ENCODE measurements at places on chromosomes 5 and 9. TPM values are rescaled to one million over a fixed set of nuclear protein-coding genes. Genes with fewer than 3 reads are reported as not detected.

Gene UNC5A
- not detected for total RNA-seq

Gene PCDHGA3
- total RNA-seq: 0.11 TPM

Gene DNM1
- 2.4 TPM for total RNA-seq

Gene SURF4
- total RNA-seq: 393 TPM

Gene FAM81B
- not detected for total RNA-seq

Gene BARHL1
- total RNA-seq: not detected

Gene NME5
- not detected for total RNA-seq

Gene SPINK13
- not detected for total RNA-seq

Gene DBH
- not detected for total RNA-seq

Gene WDR38
- total RNA-seq: not detected

Gene RANBP3L
- total RNA-seq: not detected

Gene HK3
- 0.52 TPM for total RNA-seq

Gene CNTFR
- total RNA-seq: not detected

DNA sequence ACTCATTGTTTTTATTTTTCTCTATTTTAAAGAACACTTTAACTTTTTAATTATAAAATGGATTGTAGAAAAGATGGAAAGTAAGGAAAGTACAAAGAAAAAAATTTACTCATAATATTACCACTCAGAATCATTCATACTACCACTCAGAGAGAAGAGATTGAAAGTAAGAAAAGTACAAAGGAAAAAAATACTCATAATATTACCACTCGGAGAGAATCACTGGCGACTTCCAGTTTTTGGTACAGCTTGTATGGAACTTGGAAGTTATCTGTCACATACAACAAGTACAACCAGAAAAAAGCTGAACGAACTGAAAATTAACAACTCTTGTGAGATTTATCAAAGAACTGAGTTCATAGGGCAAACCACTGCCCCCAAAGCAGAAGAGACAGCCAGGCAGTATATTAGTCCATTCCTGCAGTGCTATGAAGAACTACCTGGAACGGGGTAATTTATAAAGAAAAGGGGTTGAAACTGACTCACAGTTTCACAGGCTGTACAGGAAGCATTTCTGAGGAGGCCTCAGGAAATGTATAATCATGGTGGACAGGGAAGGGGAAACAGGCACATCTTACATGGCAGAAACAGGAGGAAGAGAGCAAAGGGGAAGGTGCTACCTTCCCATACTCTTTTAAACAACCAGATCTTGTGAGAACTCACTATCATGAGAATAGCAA, 183.9 kb downstream of the SMARCA2 start:
- H3K36me3 ChIP-seq: peaks cover 40% of the 10 kb centered on the region
- H3K27me3 ChIP-seq: peaks cover 1% of the 10 kb centered on the region
- H3K4me1 ChIP-seq: peaks cover 5% of the 10 kb centered on the region
- DNase-seq: no peak
- H3K27ac ChIP-seq: peak overlapping the region; percentile 39

GRCh38 chr5:179800696-179801201, 5.9 kb downstream of the MGAT4B start:
- no peaks in the 10 kb centered on the region for H3K27me3 ChIP-seq
- DNase-seq: no peak
- H3K4me3 ChIP-seq: no peak overlapping the region
- H3K4me1 ChIP-seq: peaks cover 35% of the 10 kb centered on the region
- peaks cover 41% of the 10 kb centered on the region for H3K36me3 ChIP-seq

- H3K4me1 ChIP-seq: peaks cover 30% of the 10 kb centered on the region
- no peak overlapping the region for H3K27ac ChIP-seq
- no peaks in the 10 kb centered on the region for H3K36me3 ChIP-seq
- DNase-seq: no peak
Observed at GRCh38 chr5:87113861-87114260, 153.8 kb upstream of the RASA1 start.

DNA sequence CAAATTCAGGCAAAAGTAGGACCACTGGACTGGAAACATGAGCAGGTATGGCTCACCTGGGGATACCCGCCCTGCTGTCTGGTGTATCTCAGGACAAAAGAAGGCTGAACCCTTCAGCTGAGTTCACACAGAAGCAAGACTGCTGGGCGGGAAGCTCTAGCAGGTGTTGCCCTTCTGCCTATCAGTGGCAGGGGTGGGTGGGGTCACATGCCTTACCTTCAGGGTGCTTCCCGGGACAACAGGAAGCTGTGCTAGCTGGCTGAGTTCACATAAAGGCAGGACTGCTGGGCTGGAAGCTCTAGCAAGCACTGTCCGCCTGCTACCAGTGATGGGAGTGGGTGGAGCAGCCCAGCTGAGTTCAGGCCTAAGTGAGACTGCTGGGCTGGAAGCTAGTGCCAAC, 498.8 kb upstream of the ZNF608 start:
- no peak for DNase-seq
- no peaks in the 10 kb centered on the region for H3K4me1 ChIP-seq

DNA sequence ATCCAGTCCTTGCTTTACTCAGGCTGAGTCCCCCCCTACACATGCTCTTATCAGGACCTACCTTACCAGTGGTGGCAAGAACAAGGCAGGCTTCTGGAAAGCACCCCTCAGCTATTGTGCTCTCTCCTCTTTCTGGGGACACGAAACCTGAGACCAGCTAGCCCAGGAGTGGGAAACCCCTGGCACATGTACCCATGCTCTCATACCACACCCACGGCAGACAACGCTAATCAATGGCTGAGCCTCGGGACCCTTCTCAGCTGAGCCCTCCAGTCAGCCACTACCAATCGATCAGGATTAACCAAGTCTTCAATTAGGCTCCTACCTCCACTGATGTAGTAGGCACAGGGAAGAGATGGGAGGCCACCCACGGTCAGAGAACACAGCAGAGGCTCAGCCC, 65.1 kb downstream of the VAV2 start:
- no peaks in the 10 kb centered on the region for H3K27me3 ChIP-seq
- no peak overlapping the region for H3K27ac ChIP-seq
- H3K4me3 ChIP-seq: no peak overlapping the region
- DNase-seq: no peak
- no peaks in the 10 kb centered on the region for H3K4me1 ChIP-seq

GRCh38 chr5:131296213-131296672, 32.4 kb downstream of the CDC42SE2 start:
- DNase-seq: no peak
- H3K4me3 ChIP-seq: no peak overlapping the region
- H3K4me1 ChIP-seq: peaks cover 40% of the 10 kb centered on the region
- H3K27me3 ChIP-seq: no peaks in the 10 kb centered on the region

DNA sequence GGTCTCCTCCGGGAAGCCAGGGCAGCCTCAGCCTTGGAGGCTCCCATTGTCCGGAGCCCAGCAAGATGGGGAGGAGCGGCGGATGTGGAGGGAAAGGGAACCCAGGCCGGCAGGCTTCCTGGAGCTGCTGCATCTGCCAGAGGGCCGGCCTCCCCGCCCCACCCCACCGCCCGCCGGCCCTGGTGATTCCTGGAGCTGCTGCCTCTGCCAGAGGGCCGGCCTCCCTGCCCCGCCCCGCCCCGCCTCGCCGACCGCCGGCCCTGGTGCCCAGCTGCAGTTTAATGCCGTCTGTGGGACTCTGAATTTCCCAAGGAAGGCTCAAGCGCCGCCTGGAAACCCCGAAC, 31.6 kb downstream of the EXD3 start:
- no peak for DNase-seq
- no peak overlapping the region for H3K27ac ChIP-seq
- H3K27me3 ChIP-seq: no peaks in the 10 kb centered on the region
- H3K4me3 ChIP-seq: no peak overlapping the region

- DNase-seq: no peak
- H3K4me3 ChIP-seq: no peak overlapping the region
- H3K36me3 ChIP-seq: no peaks in the 10 kb centered on the region
- no peaks in the 10 kb centered on the region for H3K4me1 ChIP-seq
- no peak overlapping the region for H3K27ac ChIP-seq
Observed at GRCh38 chr5:84425365-84425881, 40.7 kb upstream of the EDIL3 start.

GRCh38 chr9:126366366-126367011, 39.9 kb downstream of the MVB12B start:
- no peaks in the 10 kb centered on the region for H3K36me3 ChIP-seq
- peaks cover 14% of the 10 kb centered on the region for H3K27me3 ChIP-seq
- no peaks in the 10 kb centered on the region for H3K4me1 ChIP-seq
- no peak overlapping the region for H3K4me3 ChIP-seq

GRCh38 chr5:167478188-167478587, 813.3 kb upstream of the WWC1 start:
- no peak for DNase-seq
- no peak overlapping the region for H3K27ac ChIP-seq
- no peaks in the 10 kb centered on the region for H3K4me1 ChIP-seq
- H3K36me3 ChIP-seq: no peaks in the 10 kb centered on the region
- no peaks in the 10 kb centered on the region for H3K27me3 ChIP-seq

GRCh38 chr5:126811515-126812198, 34.7 kb downstream of the LMNB1 start:
- no peak for DNase-seq
- no peaks in the 10 kb centered on the region for H3K27me3 ChIP-seq

DNA sequence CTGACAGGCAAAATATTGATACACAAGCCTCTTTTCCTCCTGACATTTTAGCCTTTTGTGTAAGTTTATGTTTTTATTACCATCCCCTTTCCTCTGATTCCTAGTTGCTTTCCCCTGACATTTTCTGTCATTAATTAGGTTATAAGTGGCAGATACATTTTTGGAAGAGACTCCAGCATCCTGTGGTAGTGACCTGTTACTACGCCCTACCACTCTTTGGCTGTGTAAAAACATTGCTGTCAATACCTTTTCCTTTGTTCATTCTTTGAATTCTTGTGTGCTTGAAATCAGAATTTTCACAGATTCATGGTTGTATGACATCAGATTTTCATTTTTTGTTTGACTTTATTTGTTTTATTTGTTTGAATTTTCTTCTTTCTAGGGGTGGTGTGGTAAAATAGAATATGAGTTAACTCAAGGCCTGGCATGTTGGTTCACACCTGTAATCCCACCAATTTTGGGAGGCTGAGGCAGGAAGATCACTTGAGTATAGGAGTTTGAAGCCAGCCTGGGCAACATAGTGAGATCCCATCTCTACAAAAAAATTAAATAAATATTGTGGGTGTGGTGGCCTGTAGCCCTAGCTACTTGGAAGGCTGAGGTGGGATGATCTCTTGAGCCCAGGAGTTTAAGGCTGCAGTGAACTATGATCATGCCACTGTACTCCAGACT, 43.4 kb downstream of the UBE2R2 start:
- peaks cover 9% of the 10 kb centered on the region for H3K4me1 ChIP-seq
- H3K4me3 ChIP-seq: no peak overlapping the region
- H3K27me3 ChIP-seq: no peaks in the 10 kb centered on the region
- H3K27ac ChIP-seq: no peak overlapping the region

- H3K4me1 ChIP-seq: no peaks in the 10 kb centered on the region
- H3K27ac ChIP-seq: no peak within 1 kb of the TSS
- no peaks in the 10 kb centered on the region for H3K27me3 ChIP-seq
- no peaks in the 10 kb centered on the region for H3K36me3 ChIP-seq
Observed at GRCh38 chr5:162067655-162068411, at the start of gene GABRG2. Gene GABRG2, plus strand, starts transcription at chr5:162067773. Its CDS starts 227 bp downstream, at chr5:162068000.

GRCh38 chr5:178546675-178547033, 43.5 kb downstream of the COL23A1 start:
- H3K27ac ChIP-seq: no peak overlapping the region
- H3K36me3 ChIP-seq: no peaks in the 10 kb centered on the region
- H3K4me3 ChIP-seq: no peak overlapping the region

GRCh38 chr9:5951686-5952211, 61.1 kb downstream of the MLANA start:
- no peaks in the 10 kb centered on the region for H3K36me3 ChIP-seq
- H3K27ac ChIP-seq: no peak overlapping the region

GRCh38 chr5:99122976-99123375, 194.2 kb upstream of the CHD1 start:
- no peaks in the 10 kb centered on the region for H3K4me1 ChIP-seq
- no peak for DNase-seq
- H3K36me3 ChIP-seq: no peaks in the 10 kb centered on the region
- no peak overlapping the region for H3K27ac ChIP-seq

GRCh38 chr9:137694962-137695875, 76.4 kb downstream of the EHMT1 start:
- H3K36me3 ChIP-seq: peaks cover 28% of the 10 kb centered on the region
- no peak overlapping the region for H3K27ac ChIP-seq

GRCh38 chr5:142888469-142889085, 118.4 kb downstream of the ARHGAP26 start:
- H3K27me3 ChIP-seq: no peaks in the 10 kb centered on the region
- H3K27ac ChIP-seq: no peak overlapping the region
- no peak for DNase-seq
- no peak overlapping the region for H3K4me3 ChIP-seq
- peaks cover 4% of the 10 kb centered on the region for H3K36me3 ChIP-seq

DNA sequence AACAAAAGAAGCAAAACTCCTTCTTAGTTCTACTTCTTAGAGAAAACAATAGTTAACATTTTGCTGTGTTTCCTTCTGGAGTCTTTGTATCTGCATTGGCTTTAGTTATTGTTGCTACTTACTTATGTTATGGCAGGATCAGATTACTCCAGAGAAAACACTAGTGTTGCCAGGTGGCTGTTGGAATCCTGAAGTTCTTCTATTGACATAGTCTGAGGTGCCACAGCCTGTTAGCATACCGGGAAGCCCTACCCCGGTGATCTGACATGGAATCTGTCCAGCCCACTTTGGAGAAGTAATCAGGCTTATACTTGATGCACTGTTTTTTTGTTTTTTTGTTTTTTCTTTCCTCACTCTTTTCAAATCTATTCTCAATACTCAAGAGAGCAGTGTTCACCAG, 68.5 kb upstream of the CEP78 start:
- H3K27ac ChIP-seq: no peak overlapping the region
- no peak for DNase-seq
- no peak overlapping the region for H3K4me3 ChIP-seq
- H3K4me1 ChIP-seq: no peaks in the 10 kb centered on the region

- peaks cover 4% of the 10 kb centered on the region for H3K27me3 ChIP-seq
- no peak for DNase-seq
- H3K4me3 ChIP-seq: no peak overlapping the region
- H3K4me1 ChIP-seq: no peaks in the 10 kb centered on the region
Observed at GRCh38 chr5:54362434-54362833, 52.1 kb upstream of the ARL15 start.

DNA sequence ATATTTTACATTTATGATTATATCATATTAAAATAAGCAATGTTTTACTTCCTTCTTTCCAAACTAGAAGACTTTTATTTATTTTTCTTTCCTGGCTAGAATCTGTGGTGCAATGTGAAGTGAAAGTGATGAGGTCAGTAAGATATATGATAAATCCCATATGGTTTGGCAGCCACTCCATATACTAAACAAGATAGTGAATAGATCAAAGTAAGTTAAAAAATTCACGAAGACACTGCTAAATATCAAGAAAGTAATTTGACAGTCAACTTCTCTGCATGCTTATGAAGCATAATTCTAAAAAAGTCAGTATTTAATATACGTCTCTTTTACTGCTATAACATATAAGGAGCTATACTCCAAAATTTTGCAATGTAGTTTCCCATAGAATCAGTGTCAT, 972.8 kb downstream of the DTWD2 start:
- no peak overlapping the region for H3K27ac ChIP-seq
- H3K4me1 ChIP-seq: no peaks in the 10 kb centered on the region
- no peaks in the 10 kb centered on the region for H3K27me3 ChIP-seq
- H3K36me3 ChIP-seq: no peaks in the 10 kb centered on the region
- no peak for DNase-seq
